ENCODE measurements at places on chromosomes 13 and 19. TPM values are rescaled to one million over a fixed set of nuclear protein-coding genes. Genes with fewer than 3 reads are reported as not detected.
A peak's percentile ranks its signal among the peaks of the same experiment; 100 is the strongest.

DNA sequence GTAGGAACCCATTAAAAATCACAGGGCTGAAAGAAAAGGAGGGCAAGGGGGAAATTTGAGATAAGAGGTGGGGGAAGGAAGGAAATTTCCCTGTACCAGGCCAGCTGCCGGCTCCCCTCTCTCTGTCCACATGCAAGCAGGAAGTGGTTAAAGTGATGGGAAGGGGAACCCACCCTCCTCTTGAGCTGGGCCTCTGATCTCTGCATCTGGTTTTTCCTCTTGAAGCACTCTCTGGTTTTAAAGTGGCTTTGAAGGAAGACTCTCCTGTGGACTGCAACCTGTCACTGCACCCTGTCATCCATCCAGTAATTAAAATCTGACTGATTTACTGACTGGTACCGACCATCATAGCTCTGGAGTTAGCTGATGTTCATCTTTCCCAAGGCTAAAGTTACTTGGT is 239.6 kb downstream of the TSHZ3 start:
- no peak for DNase-seq

DNA sequence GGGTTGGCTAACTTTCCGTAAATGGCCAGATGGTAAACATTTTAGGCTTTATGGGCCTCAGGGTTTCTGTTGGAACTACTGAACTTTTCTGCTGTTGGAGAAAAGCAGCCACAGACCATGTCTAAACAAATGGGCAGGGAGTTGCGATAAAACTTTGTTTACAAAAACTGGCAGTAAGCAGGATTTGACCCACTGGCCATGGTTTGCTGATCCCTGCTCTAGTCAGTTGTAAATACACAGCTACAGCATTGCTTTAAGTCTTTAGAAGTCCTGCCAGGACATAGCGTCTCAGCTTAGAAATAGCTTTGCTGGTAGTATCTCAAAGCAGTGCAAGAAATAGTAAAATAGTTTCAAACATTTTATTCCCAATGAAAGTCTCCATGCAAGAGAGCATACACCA is 88.4 kb downstream of the NALCN start:
- DNase-seq: no peak

- DNase-seq: no peak
These were observed 3.0 kb upstream of the KLK10 start for GRCh38 chr19:51022526-51022925.

DNA sequence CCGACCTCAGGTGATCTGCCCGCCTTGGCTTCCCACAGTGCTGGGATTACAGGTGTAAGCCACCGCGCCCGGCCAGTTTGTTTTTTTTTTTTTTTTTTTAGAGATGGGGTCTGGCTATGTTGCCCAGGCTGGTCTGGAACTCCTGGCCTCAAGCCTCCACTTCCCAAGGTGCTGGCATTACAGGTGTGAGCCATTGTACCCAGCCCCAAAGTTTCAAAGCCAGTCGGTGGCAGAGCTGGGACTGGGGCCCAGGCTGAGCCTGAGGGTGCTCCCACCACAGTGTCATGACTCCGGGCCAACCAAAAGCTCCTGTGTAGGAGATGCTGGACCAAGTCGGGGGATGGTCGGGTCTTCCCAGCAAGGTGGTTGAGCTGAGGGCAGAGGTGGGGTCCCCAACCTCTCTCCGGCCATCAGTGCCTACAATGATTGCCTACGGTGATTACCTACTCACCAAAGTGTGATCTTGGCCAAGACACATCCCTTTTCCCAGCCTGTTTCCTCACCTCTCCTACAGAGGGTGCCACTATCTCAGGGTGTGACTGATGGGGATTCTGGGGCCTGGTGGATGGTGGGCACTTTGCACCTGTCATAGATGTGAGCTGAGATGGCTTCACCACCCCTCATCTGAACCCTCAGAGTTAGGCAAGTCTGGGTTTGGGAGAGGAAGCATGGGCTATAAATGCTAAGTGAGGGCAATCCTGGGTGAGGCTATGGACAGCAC is 5.9 kb upstream of the SAMD1 start:
- no peak for DNase-seq

DNA sequence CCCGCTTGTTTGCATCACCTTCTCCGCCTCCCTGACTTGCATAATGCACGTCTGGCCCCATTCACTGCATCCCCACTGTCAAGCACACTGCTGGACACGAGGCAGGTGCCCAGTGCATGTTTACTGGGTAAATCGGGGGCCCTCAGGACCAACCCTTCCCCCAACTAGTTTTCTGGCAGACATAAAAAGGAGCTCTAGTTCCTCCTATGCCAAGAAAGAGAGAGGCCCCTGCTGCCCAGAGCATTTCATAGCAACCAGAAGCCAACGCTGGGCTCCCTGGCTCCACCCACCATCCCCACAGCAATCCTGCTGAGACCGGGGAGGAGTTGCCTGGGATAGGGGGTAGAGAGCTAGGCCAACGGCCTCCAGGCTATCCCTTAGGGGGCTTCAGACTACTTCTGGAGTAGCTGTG is 23.2 kb downstream of the ANKRD27 start:
- no peak for DNase-seq

DNA sequence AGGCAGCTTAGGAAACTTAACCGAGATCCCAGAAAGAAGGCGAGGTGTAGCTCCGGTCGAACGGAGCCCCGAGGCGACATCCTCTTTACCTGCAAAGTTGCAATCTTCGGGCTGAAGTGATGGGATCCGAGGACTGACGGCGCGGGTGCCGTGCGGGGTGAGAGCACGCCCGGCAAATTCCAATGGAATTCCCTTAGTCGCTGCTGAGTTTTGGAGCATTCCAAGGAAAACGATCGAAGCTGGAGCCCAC is 141 bp downstream of the TRPC4 start:
- DNase-seq: no peak

GRCh38 chr19:2255112-2255845 is 938 bp downstream of the JSRP1 start:
- no peak for DNase-seq

DNA sequence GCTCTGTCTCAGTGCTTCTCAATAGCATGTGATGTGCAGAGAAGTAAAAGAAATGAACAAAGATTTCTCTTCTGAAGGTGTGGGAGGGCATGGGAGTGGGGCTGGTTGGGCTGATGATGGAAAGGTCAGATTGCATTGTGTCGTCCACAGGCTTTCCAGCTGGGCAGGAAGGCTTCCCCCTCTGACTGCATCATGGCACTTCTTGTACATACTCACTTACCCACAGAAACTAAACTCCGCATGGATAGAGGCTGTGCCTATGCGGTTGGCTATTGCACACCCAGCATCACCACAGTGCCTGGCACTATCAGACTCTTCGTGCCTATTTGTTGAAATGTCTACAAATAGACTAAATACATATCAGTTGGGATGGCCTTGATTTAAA is 24.4 kb upstream of the TNFSF11 start:
- DNase-seq: no peak

DNA sequence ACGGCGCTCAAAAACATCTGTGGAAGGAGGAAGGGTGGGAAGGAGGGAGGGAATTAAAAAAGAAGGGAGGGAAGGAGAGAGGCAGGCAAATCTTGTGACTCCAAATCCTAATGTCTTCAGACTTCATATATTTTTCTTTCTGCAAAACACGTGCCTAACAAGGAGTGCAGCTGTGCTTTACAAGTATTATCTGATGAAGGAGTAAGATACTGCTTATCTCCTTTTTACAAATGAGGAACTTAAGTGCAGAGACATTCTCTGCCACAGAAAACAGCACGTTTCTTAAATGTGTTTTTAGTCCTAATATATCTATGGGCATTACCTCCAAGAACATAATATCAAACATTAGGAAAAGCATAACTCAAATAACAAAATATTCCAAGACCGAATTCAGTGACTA is 6.5 kb downstream of the FLT3 start:
- DNase-seq: no peak

- DNase-seq: no peak
These were observed 253.4 kb downstream of the TEX29 start for GRCh38 chr13:111573801-111574200.

- peak; percentile 95 for DNase-seq
These were observed 5.1 kb upstream of the FLT3LG start for GRCh38 chr19:49468746-49469447.

- DNase-seq: no peak
These were observed 59.0 kb downstream of the KLF2 start for GRCh38 chr19:16383584-16384161.

GRCh38 chr13:112741185-112741755 is 51.4 kb downstream of the ATP11A start:
- DNase-seq: no peak

GRCh38 chr13:32811297-32811800 is 204.9 kb upstream of the KL start:
- peak; percentile 81 for DNase-seq

GRCh38 chr13:26185720-26186117 is 36.4 kb downstream of the RNF6 start:
- DNase-seq: no peak

GRCh38 chr19:11243798-11244169 is 4.4 kb downstream of the ANGPTL8 start:
- DNase-seq: no peak

GRCh38 chr13:39321574-39321973 is 281.4 kb downstream of the LHFPL6 start:
- no peak for DNase-seq

GRCh38 chr19:5356428-5356827 is 15.8 kb upstream of the PTPRS start:
- DNase-seq: no peak

DNA sequence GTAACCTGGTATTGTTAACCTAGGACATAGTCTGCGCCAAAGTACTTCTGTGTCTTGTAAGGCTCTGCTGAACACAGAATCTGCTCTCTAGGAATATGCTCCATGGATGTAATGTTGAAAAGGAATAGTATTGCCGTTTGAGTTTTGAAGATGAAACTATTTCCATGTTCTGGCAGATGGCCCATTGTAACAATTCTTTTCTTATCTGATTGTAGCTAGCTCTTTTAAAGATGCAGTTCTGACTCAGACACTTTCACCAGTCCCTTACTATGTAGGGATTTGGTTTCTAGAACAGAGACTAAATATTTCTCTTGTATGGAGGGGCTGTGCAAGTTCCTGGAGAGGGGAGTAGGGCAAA is 185.6 kb downstream of the MTUS2 start:
- DNase-seq: peak; percentile 37

DNA sequence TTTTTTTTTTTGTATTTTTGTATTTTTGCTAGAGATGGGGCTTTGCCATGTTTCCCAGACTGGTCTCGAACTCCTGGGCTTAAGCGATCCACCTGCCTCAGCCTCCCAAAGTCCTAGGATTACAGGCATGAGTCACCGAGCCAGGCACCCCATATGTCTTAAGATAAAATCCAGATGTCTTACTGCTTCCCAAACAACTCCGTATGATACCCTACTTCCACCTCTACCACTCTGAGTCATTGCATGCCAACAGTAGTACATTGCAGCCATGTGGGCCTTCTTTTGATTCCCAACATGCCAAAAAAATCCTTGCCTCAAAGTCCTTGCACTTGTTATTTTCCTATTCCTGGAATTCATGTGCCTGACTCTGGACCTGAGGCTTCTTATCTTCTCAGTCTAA is 799.2 kb downstream of the GPC5 start:
- no peak for DNase-seq

- peak; percentile 80 for DNase-seq
These were observed 159.1 kb downstream of the DLEU7 start for GRCh38 chr13:50684366-50684765.

GRCh38 chr13:90365130-90365529 is 982.4 kb upstream of the MIR17HG start:
- DNase-seq: no peak

DNA sequence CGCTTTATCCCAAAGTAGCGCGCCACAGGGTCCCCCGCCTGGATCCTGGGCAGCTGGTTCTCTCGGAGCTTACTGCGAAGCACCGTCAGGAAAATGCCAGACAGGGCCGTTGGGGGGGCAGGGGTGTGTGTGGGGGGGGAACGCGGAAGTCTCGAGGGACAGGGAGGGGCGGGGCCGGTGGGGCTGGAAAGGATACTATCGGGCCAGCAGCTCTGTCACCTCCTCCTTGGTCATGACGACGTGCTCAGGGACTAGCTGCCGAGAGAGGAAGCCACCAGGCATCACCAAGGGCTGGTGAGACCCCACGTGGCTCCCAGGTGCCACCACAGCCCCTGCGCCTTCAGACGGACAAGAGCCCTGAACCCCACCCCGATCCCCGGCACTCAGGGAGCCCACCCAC is 5.3 kb downstream of the POLR2E start:
- DNase-seq: no peak

DNA sequence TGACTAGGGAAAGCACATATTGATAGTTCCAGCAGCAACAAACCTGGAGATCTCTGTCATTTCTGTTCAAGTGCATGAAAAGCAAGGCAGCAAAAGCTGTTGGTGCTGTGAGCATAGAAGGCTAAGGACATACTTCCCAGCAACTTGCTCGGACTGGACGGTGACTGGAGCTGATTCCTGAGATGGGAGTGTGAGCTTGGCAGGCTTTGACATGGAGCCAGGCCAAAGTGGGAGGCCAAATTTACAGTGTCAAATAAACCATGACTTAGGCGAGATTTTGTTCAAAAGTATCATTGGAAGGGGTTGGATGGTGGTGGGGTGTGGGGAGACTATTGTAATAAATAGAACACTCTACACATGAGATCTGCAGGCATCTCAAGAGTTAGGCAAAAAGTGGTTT is 5.9 kb upstream of the ARGLU1 start:
- no peak for DNase-seq

DNA sequence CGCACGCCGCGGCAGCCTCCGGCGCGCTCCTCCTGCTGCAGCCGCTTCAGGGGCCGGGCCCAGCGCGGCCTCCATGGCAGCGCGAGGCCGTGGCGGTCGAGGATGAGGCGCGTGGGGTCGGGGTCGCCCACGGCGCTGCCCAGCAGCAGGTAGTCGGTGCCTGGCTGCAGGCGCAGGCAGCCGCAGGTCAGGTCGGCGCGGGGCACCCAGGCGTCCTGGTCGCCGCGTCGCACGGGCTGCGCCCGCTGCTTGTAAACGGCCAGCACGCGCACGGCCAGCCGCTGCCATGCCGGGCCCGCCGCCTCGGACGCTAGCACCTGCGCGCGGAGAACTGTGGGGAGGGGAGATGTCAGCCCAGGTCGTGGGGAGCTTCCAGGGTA is 11.1 kb downstream of the NTN5 start:
- no peak for DNase-seq

The EFNA2 gene
- total RNA-seq: not detected

The FAM83E gene
- 0.33 TPM for total RNA-seq

The SRRM5 gene
- total RNA-seq: 0.17 TPM

The NAPSA gene
- 0.33 TPM for total RNA-seq

The TEX101 gene
- total RNA-seq: not detected

The CEACAM20 gene
- not detected for total RNA-seq

The GPC6 gene
- 6.5 TPM for total RNA-seq

The KBTBD6 gene
- 7.1 TPM for total RNA-seq

The C19orf44 gene
- 10.4 TPM for total RNA-seq

The ADGRE3 gene
- not detected for total RNA-seq

All from esophagus muscularis mucosa (tissue), 4 donors.